ENCODE measurements at places on chromosomes 11 and 22. TPM values are rescaled to one million over a fixed set of nuclear protein-coding genes. Genes with fewer than 3 reads are reported as not detected.

DNA sequence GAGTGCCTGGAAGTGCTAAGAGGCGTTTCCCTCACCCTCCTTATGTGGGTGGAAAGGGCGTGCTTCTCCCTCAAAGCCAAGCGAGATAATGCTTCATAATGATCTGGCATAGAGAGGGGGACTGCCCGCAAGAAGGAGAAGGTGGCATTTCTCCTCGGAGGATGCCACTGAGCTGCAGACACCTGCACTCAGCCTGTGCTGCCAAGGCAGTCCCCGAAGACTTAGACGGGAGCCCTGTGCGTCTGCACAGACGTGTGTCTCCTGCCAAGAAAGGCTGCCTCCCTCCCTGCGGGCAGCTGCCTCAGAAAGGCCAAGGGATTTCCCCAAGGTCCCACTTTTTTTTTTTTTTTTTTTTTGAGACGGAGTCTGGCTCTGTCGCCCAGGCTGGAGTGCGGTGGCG is 48.1 kb upstream of the SPATA19 start:
- no peak for DNase-seq

DNA sequence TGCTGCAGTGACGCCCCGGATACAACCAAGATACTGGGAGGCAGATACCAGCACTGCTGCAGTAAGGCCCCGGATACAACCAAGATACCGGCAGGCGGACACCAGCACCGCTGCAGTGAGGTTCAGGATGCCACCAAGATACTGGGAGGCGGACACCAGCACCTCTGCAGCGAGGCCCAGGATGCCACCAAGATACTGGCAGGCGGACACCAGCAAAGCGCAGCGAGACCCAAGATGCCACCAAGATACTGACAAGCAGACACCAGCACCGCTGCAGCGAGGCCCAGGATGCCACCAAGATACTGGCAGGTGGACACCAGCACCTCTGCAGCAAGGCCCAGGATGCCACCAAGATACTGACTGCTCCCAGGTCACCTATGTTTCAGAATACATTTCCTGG is 225.2 kb downstream of the BRD1 start:
- DNase-seq: no peak

DNA sequence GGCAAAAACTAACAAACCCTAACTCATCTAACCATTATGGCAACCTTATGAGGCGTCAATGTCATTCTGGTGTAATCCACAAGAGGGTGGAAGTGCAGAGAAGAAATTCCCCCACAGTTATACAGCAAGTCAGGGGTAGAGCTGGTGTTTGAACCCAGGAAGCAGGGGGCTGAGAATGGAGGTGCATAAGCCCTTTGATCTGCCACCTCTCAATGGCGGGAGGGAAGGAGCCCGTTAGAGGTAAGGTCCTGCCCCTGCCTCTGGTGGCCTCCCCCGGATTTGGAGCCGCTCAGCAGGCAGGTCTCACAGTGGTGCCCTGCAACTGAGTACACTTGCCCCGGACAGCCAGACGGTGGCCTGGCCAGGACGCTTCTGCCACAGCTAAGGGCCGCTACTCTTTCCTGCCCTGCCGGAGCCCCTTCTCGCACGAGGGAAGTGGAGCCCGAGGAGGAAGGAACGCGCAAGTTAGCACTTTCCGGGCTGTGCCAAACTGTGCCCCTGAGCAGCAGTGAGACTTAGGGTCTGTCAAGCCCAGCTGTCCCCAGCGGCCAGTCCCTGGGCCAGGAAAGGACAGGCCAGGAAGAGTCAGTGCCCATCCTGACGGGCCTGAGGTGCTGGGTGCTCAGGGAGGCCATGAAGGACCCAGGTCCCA is 1.1 kb downstream of the FXYD2 start:
- DNase-seq: peak; percentile 15

- DNase-seq: no peak
Observed at GRCh38 chr22:36154423-36154945, 6.1 kb downstream of the APOL3 start.

DNA sequence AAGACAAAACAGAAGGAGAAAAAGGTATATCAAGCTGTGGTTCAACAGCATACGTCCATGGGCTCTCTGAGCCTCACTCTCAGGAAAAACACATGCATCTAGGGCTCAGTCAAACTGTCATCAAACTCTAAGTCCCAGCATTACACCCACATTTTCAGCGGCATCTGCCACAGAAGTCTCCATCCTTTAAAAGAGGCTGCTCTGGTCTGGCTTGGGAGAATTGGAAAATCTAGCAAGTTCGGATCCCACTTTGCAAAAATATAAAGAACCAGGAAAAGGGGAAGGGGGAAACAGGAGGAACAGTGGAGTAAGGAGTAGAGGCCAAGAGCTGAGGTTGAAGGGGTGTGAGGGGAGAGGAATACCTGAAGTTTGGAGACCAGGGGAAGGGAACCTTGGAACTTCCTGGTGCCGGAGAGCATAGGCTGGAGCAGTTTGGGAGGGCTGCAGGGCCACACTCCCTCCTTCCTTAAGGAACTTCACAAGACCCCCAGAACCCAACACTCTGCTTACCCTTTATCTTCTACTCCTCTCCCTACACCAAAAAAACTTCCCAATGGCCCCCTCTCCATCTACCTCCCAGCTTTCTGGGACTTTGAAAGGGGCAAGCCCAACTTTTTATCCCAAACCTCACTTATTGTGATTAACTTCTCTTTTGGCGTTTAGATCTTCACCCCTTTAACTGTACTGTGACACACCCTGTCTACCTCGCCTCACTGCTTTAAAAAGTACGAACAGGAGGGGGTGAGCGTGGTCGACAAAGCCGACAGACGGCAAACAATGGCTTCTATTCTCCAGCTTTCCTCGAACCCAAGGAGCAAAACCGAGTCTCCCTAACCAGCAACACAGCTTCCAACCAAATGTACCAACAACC is 4.0 kb downstream of the PAX6 start:
- no peak for DNase-seq

MS4A6E gene
- not detected for total RNA-seq

- no peak for DNase-seq
Observed at GRCh38 chr11:61883947-61884346, 7.4 kb downstream of the FADS3 start.

CDKN1C gene
- total RNA-seq: 35.0 TPM

DNA sequence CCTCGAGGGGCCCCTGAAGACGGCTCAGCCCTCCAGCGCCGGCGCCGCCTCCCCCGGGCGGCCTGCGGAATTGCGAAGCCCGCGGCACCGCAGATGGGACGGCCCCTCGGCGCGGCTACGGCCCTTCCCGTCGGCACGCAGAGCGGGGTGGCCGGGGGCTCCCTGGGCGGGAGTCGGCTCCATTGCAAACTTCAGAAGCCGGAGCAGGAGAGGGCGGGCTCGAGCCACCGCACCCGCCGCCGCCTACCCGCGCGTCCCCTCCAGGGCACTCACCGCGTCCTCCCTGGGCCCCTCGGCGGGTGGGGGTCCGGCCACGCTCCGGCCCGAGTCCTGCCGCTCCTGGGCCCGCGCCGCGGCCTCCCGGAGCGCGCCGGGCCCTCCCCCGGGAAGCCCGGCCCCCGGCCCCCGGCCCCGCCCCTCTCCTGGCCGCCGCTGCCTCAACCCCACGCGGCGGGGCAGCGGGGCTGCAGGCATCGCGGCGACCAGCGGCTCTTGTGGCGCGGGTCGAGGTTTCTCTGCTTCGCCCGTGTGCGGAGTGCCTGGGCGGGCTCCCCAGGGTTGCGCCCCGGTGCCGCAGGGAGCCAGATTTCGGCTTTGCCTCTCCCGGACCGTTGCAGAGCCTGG is at the start of gene PACSIN3:
TSS of gene PACSIN3 (minus strand) at position 359 of the 624 bp plus-strand sequence. CDS start 3,707 bp downstream, outside the sequence.
- peak; percentile 69 for DNase-seq

DNA sequence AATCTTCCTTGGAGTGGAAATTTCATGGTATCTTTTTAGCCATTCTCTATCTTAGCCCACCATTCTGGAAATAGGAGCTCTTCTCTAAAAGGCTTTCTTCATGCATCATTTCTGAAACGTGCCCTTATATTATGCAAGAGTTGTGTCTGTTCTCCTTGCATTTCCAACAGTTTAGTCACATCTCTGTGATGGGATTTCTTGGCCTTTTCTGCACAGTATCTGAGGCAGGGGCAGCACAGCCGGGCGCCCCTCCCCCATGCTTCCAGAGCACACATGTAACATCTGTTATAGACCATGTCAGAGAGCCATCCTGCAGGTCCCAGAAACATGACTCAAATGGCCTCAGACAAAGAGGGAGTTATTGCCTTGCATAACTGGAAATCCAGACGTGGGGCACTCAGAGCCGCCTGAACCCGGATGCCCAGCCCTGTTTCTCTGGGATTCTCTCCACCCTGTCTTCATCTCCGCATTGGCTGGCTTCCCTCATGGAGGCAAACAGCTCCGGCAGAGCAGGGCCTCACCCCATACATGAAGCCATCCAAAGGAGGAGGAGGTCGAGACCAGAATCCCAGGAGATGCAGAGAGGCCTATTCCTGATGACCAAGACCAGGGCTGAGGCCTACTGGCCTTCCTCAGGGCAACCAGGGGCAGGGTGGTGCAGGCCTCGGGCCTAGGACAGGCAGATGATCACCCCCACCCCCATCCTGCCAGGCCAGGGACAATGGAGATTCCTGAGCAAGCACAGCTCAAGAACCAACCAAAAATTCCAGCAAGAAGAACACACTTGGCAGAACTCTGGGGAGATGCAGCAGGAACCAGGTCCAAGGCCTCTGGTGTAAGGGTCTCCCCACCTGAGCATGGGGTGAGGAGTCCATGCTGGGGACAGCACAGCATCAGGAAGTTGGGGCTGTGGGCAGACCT is 61.3 kb downstream of the IGLL5 start:
- no peak for DNase-seq

GRCh38 chr11:45666648-45667642 is 1.5 kb upstream of the CHST1 start:
- no peak for DNase-seq

OR4C46 gene
- not detected for total RNA-seq

- DNase-seq: peak; percentile 23
Observed at GRCh38 chr22:24937114-24937513, 9.4 kb downstream of the LHFPL7 start.

MMP13 gene
- total RNA-seq: not detected

DNA sequence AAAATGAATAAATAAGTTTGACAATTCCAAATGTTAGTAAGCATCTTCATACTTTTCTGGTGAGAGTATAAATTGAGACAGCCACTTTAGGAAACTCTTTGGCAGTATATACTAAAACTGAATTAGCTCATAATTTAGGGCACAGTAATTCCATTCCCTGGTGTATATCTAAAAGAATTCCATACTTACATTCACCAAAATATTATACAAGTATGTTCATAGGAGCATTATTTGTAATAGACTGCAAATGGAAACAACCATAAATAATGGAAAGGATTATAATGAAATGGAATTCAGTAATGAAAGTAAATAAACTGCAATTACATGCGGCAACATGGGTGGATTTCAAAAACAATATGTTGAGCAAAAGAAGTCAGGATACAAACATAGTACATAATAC is 315.8 kb upstream of the LRRC4C start:
- DNase-seq: no peak

EXPH5 gene
- total RNA-seq: 9.2 TPM

TRIM49 gene
- total RNA-seq: not detected

CASTOR1 gene
- 18.6 TPM for total RNA-seq

MACROD1 gene
- 36.9 TPM for total RNA-seq

- DNase-seq: no peak
Observed at GRCh38 chr22:37563153-37564081, 3.1 kb downstream of the CDC42EP1 start.

GRCh38 chr11:34936945-34937629 is 20.7 kb downstream of the PDHX start:
- DNase-seq: no peak

DNA sequence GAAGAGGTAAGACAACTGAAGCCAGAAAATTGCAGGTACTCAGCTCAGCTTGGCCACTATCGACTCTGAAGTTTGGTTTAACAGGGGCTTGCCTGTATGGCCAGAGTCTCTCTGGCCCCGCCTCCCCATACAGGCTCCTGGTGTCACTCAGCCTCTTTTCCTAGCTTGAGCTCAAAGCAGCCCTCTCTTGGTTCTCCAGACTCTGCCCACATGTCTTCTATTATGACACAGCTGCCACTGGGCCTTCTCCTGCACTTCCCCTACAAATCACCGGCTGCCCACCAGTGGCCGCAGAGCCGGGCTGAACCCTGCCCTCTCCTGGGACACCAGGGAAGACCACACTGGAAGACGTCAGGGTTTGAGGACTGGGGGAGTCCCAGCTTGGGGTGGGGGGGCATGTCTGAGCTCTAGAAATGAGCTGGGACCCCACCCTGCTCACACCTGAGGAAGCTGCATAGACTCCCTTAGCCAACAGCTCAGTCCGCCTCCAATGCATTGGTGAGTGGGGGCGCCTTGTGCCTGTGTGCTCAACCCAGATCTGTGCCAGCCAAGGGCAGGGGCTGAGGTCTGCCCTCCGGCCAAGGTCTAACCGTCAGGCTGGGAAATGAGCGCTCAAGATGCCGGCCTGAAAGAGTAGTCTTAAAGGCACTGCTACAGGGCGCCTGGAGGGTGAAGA is 94.4 kb upstream of the LMO1 start:
- DNase-seq: no peak

OR51T1 gene
- not detected for total RNA-seq

CELSR1 gene
- 19.9 TPM for total RNA-seq

- DNase-seq: no peak
Observed at GRCh38 chr11:5362017-5362625, 10.8 kb downstream of the OR51B6 start.

AGBL2 gene
- total RNA-seq: 3.7 TPM
